ENCODE measurements at places on chromosomes 7 and 10.

GRCh38 chr10:71933651-71934050 is 30.5 kb upstream of the CHST3 start:
- peak; percentile 77 for DNase-seq

GRCh38 chr10:71434760-71435394 is 38.2 kb downstream of the CDH23 start:
- DNase-seq: no peak

- no peak for DNase-seq
Measured at GRCh38 chr10:94035982-94036765, 42.4 kb downstream of the PLCE1 start.

DNA sequence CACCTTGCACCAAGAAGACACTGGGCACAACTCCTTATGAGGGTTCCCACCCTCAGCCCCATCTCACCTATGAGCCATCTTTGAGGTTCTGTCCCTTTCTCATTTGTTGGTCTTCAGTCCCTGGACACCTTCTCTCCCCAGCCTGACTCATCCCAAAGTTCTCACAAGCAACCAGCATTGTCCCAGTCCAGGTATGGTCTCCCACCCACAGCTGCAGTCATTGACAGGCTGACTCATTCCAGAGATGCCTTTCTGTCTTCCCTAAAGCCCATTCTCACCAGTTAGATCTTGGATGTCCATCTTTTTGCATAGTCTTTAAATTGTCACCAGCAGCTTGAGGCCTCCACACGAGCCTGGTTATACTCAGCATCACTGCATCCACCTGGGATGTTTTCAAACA is 26.7 kb upstream of the BMPR1A start:
- DNase-seq: no peak

GRCh38 chr10:38007991-38008390 is 2.5 kb upstream of the ZNF33A start:
- no peak for DNase-seq

- no peak for DNase-seq
Measured at GRCh38 chr10:117699436-117700075, 157.0 kb downstream of the EMX2 start.

DNA sequence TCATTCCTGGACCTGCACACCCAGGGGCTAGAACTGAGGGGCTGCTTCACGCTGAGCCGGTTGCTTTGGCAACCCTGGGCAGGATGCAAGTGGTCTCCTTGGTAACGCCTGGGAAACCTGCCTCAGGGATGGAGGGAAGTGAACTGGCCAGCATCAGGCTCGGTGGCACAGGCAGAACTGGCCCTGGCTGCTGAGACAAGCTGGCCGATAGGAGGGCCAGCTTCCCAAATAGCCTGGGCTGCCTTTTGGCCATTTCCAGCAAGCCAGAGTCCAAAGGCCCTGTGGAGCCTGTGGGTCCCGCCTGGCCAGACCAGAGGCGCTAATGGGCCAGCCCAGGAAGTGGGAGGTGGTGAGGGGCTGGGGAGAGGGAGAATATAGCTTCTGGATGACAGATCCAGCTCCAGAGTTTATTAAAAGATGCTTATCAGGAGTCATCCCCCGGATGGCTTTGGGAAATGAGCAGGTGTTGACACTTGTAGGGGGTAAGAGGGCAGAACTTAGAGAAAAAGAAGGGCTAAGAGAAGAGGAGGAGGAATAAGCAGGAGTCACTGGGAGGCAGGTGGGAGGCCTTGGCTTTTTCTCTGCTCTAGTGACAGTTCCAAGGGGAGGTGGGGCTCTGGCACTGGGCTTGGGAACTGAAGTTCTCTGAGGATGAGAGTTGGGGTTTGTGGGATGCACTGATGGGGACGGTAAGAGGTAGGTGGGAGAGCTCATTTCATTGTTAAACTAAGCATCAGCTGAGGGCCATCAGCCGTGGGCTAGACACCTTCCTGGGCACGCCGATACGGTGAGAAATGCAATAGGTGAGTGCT is 9.6 kb downstream of the NEURL1 start:
- DNase-seq: no peak

DNA sequence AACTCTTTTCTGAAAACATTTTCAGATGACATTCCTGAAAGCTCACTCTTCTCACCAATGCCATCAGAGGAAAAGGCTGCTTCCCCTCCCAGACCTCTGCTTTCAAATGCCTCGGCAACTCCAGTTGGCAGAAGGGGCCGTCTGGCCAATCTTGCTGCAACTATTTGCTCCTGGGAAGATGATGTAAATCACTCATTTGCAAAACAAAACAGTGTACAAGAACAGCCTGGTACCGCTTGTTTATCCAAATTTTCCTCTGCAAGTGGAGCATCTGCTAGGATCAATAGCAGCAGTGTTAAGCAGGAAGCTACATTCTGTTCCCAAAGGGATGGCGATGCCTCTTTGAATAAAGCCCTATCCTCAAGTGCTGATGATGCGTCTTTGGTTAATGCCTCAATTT is 16.5 kb downstream of the ANLN start:
- DNase-seq: no peak

- no peak for DNase-seq
Measured at GRCh38 chr7:152883858-152884257, 124.3 kb downstream of the ACTR3B start.

DNA sequence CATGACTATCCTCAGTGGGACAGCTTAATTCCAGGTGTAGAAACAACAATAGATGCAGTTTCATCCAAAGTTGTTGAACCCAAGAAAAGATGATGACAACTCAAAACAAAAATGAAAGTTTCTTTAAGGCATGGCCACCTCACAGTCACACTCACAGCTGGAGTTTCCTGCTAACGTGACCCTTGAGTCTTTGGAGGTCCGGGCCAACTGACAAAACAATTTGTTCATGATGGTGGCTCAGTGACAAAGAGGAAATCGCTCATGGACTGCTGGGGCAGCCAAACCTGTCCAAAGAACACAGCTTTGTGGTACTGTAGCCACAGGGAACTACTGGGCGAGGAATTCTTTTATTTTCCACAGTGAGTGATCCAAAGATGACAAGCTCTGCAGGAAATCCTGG is 96.0 kb upstream of the JCAD start:
- no peak for DNase-seq

DNA sequence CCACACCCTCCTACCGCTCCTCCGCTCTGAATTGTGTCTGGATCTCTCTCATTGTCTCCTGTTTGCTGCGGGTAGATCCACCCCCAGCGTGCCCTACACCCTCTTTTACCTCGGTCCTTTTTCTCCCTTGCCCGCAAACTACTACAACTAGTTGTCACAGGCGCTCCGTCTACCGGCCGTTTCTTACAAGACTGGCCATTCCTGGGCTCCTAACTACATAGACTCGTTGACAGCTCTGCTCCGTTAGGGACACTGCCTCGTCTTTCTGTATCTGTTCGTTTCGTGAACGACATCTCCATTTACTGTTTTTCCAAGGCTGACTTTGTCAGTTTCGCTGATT is 786 bp downstream of the TAF3 start:
- DNase-seq: peak; percentile 21

- DNase-seq: peak; percentile 26
Measured at GRCh38 chr10:43299579-43299978, 32.7 kb upstream of the RASGEF1A start.

DNA sequence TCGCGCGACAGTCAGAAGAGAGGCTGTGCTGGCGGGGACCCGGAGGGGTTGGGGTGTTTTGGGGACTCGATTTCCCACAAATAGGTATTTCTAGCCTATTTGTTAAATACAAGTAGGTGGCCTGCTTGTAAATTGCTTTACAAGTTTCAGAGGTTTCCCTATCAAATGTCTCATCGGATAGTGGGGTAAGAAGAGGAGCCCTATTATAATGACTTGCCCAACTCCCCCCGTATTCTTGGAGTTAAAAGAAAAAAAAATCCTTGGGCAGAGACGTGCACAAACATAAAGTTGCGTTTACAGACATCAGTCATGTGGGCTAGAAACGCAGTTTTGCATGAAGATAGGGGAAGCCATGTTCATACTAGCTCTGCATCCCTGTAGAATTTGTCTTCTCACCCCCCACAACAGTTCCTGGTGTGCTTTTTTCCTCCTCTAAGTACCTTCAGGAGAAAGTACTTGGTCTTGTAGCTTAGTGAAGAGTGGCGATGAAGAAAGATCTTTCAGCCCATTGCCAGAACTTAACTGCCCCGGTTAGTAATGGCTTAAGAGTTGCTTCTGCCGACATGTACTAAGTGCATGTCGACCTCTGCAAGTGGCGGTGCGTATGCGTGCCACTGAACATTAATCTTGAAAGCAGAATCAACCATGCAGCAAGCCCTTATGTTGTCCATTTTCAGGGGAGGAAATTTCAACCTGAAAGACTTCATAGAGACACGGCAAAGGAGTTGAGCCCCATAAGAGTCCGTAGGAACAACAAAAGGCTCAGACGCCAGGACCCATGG is 832 bp upstream of the TIAL1 start:
- DNase-seq: no peak

GRCh38 chr10:84453303-84453702 is 124.9 kb downstream of the CCSER2 start:
- DNase-seq: no peak

GRCh38 chr7:29300649-29301048 is 106.1 kb downstream of the CHN2 start:
- DNase-seq: no peak

GRCh38 chr10:104233817-104234216 is 1.7 kb upstream of the CFAP43 start:
- DNase-seq: no peak

- DNase-seq: no peak
Measured at GRCh38 chr10:95531994-95532399, 29.2 kb downstream of the SORBS1 start.

DNA sequence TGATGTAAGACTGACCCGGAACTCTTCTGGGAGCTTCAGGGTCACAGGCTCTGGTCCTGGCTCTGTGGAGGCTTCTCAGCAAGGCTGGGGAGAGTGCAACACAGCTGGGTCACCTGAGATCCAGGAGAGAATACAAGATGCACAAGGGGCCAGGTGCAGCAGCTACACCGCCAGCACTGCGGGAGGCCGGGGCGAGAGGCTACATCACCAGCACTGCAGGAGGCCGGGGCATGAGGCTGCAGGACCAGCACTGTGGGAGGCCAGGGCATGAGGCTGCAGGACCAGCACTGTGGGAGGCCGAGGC is 44.3 kb downstream of the PDGFA start:
- DNase-seq: no peak

GRCh38 chr10:93471110-93471651 is 11.0 kb downstream of the MYOF start:
- no peak for DNase-seq

- DNase-seq: no peak
Measured at GRCh38 chr7:25754751-25755150, 397.2 kb upstream of the NFE2L3 start.

DNA sequence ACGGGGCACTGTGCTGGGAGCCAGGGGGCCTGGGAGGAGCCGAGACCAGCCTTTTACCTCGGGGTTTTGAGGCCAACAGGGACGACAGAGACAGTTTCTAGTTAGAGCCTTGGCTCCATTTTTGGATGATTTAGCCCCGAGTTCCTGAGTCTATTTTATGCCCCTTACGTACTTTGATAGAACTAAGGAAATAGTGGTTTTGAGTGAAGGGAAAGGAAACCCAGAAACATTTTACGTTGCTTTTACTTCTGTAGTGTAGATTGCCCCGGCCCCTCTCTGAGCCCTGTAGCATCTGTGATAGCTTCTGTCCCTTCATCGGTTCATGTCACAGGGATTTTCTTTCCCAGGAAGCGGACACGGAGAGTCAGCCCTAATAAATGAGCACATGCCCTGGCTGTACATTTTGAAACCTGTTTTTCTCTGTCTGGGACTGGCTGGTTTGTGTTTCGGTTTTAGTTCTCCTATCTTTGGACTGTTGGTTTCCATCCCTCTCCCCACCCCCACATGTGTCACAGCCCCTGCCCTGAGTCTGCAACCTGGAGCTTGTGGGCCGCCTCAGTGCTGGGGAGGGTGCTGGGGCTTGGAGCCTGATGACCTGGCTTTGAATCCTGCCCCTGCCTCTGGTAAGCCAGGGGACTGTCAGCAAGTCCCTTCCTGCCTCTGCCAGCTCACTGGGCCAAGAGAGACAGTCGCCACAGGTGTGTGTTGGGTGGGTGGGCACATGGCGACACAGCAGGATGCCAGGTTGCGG is 6.9 kb upstream of the ORAI2 start:
- peak; percentile 86 for DNase-seq

- DNase-seq: no peak
Measured at GRCh38 chr10:24456322-24456721, 247.4 kb downstream of the KIAA1217 start.

DNA sequence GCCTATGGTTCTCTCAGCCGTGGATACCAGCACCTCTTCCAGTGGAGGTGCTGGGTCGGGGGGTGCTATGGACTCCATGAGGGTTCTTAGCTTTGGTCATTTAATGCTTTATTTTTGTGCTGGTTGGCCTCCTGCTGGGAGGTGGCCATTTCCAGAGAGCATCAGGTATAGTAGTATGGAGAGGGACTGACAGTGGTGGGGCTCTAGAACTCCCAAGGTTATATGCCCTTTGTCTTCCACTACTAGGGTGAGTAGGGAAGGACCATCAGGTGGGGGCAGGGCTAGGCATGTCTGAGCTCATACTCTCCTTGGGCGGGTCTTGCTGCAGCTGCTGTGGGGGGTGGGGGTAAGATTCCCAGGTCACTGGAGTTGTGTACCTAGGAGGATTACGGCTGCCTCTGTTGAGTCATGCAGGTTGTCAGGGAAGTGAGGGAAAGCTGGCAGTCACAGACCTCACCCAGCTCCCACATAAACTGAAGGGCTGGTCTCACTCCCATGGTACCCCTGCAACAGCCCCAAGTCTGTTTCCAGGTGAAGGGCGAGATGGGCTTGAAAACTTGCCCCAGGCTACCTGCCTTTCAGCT is 763.2 kb upstream of the LRRTM3 start:
- no peak for DNase-seq

DNA sequence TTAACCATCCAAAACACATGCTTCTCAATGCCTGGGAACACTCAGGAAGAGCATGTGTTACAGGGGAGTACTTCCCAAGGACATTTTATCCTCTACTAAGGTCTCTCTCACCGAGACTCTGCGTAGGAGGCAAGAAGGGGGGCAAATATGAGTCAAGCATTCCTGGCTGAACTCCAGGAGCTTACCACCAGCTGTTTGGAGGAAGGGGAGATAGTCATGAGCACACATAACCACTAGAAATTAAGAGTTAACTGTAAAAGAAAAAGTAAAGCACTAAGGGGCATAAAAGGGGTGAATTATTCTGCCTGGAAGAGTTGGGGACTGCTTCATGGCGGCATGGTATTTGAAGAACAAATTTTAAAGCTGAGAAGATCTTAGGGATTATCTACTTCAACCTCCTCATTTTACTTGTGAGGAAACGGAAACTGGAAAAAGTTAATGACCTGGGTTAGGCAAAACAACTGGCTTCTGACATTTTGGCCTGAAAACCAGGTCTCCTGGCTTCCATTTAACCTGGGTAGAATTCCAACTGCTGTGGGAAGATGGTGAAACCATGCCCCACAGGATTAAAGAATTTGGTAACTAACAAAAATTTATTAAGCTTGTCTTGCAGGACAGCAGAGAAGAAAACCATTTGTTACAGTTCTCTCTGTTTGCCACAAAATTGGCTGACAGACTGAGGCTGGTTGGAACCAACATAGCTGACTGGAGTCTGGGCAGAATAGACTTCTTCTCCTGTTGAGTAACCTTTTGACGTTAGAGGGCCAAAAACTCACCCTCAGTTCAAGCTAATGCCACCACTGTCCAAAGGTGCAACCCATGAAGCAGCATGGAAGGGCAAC is 85.5 kb downstream of the SLC25A13 start:
- no peak for DNase-seq

- no peak for DNase-seq
Measured at GRCh38 chr10:13724484-13724883, 137.7 kb downstream of the PRPF18 start.

GRCh38 chr7:141189231-141189630 is 115.4 kb downstream of the TMEM178B start:
- no peak for DNase-seq

- no peak for DNase-seq
Measured at GRCh38 chr7:16647435-16647960, 1.5 kb downstream of the BZW2 start.
